Vagina (tissue), 2 donors: ENCODE measurements at places on chromosomes 13 and 19.

GRCh38 chr13:27130223-27130978, 41.2 kb downstream of the USP12 start:
- DNase-seq = no peak

- peak; percentile 56 for DNase-seq
Observed at GRCh38 chr19:45834970-45835369, 19.9 kb upstream of the RSPH6A start.

DNA sequence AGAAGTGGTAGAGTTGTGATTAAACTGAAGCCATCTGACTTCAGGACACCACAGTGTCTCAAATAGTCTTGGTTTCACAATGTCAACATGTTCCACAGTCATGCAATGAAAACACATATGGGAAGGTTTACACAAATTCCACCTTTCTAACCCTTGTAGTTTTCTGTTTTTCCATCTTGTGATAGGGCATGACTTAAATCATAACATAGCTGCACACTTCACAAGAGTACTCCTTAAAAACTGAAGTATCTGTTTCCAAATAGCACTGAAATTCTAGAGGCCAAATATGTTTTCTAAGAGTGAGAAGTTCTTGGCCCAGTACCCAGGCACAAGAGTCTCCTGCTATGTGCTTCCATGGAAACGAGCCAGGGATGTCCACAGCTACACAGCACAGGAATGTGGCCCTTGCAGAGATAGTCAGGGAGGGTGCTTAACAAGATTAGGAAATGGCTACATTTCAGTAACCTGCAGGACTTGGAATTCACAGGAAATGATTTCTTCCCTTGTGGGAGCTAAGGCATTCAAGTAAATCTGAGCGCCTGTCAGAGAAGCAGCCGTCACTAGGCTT, 269.1 kb downstream of the NDFIP2 start:
- no peak for DNase-seq

DNA sequence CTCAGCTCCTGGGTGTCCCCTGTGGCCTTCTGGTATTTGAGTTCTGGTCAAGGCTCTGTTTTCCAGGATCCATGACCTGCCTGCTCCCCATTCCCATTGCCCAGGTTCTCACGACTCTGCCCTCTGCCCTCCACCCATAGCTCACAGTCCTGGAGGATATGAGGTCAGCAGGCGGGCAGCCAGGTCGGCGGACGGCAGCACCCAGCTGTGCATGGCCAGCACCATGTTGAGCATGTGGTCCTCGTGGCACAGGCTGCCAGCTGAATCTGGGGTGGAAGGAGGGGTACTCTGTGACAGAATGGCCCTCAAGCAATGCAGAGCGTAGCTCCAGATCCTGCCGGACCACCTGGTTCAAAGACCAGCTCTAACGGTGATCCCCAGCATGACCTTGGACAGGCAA, 5.1 kb downstream of the RASGRP4 start:
- no peak for DNase-seq

GRCh38 chr13:88704600-88705275, 1033.6 kb downstream of the SLITRK5 start:
- DNase-seq = no peak
